ENCODE measurements at places on chromosomes 12 and 14.
A peak's percentile ranks its signal among the peaks of the same experiment; 100 is the strongest.

GRCh38 chr12:1279050-1279449 is 288.0 kb downstream of the ERC1 start:
- DNase-seq: no peak

GRCh38 chr12:122352394-122352793 is 70.1 kb downstream of the CLIP1 start:
- DNase-seq: no peak

DNA sequence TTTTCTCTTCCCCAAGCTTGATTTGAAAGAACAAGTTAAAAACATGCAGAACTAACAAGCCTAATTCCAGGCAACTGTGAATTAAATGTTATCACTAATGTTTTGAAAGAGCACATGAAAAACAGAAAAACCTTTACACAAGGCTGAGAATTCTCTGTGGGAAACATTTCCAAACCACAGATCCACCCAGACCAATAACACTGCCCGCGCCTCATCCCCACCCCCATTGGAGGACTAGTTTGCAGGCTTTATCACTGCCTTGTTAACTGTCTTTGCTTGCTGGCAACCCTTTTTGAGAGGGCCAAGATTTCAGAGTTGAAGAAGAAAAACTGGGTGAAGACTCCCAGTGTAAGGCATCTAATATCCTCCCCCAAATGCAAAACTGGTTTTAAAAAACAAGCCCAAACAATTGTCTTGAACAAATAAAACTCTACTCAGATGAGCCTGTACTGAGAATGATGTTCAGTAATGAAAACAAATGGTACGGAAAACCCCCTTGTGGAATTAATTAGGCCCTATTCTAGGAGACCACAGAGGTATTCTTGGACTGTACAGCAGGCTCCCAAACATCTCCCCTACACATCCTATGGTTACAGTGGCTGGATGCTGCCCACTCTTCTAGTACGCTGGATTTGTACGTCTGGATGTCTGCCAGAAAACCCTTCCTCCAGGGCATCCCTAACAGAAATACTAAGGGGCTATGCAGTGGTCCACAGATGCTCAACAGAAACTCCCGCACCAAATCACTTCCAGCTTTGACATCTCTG is 5.8 kb downstream of the MAX start:
- peak; percentile 31 for DNase-seq

DNA sequence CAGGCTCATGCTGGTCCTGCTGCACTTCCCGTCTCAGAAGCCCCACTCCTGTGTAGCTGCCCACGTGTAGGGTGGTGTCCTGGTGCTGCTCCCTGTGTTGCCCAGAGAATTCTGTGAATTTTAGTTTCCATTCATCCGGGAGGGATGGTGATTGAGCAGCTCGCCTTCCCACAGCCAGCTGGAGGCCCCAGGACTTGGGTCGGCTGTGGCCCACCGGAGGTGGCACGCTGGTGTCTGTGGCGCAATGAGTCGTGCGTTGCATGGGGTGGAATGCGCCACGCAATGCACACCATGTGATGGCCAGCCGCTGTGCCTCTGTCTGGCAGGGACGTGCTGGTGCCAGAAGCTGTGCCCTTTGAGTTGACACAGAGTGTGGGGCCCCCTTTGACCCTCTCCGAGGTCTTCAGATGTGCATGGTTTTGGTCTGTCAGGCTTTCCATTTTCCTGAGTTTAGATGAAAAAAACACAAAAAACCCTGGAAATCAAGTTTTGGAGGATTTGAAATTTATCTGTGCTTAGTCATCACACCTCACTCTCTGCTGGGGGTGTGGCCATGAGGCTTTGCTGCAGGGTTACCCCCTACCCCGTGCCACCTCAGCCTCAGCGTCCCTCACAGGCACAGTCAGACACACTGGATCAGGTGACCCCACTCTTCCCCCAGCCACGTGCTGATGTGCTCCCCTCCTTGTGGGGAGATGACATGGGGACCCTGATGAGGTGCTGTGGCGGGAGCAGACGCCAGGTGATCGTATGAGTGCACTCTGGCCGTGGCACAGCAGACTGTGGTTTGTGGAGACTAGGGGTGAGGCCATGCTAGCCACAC is 64.6 kb downstream of the EP400 start:
- DNase-seq: no peak

GRCh38 chr12:65898241-65898640 is 74.0 kb downstream of the HMGA2 start:
- DNase-seq: no peak

GRCh38 chr14:30698463-30698862 is 76.3 kb downstream of the SCFD1 start:
- no peak for DNase-seq

DNA sequence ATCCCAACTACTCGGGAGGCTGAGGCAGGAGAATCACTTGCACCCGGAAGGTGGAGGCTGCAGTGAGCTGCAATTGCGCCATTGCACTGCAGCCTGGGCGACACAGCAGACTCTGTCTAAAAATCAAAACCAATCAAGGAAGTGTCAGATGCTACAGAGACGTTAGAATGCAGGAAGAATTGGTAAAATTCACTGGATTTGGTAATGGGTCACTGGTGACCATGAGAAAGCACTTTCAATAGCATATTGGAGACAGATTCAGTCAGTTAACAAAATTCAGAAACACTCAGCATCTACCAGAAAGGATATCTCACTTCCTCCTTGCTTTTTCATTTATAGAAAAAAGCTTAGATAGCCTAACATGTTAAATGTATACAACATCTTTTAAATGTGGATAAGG is 17.5 kb downstream of the BIN2 start:
- no peak for DNase-seq

- DNase-seq: no peak
Observed at GRCh38 chr12:47735649-47736048, 10.4 kb upstream of the ENDOU start.

DNA sequence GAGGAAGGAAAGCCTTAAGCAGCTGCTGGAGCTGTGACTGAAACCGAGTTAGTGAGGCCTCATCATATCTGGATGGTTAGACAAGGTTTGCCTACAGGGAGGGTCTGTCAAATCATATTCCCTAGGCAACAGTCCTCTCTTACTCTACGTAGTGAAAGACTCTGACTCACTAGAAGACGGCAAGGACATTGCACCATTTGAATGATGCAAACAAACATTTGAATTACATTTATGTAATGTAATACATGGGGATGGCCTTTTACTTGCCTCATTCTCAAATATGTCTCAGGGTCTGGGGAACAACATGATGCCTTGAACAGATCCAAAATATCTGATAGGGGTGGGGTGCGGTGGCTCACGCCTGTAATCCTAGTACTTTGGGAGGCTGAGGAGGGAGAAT is 29.8 kb upstream of the STRAP start:
- DNase-seq: peak; percentile 65

GRCh38 chr12:31363831-31364230 is 37.9 kb upstream of the SINHCAF start:
- DNase-seq: no peak

- no peak for DNase-seq
Observed at GRCh38 chr12:91239481-91239880, 56.9 kb upstream of the DCN start.

GRCh38 chr14:74846168-74846567 is 29.8 kb downstream of the PROX2 start:
- DNase-seq: no peak

DNA sequence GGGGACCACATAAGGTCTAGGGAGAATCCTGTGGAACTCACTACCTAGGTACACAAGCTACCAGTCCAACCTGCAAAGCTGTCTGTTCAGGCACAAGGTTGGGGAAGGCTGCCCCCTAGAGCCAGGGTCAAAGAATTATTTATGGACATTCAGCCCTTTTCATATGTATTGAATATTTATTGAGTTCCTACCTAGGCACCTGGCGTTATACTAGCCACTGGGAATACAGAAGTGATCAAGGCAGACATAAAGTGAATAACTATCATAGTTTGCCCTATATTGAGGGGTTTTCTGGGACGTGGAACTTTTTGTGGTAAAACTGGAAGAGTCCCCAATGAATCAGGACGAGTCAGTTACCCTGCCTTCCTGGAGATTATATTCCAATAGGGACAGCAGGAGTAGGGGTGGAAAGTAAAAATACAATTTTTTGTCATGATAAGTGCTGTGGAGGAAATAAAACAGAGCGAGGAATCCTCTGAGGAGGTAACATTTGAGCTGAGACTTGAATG is 5.8 kb upstream of the SLC48A1 start:
- no peak for DNase-seq

GRCh38 chr12:53560912-53561589 is 53.8 kb upstream of the NPFF start:
- peak; percentile 21 for DNase-seq

Data from brain microvascular endothelial cell (primary cell).